Brain microvascular endothelial cell (primary cell): ENCODE measurements at places on chromosomes 4 and X.

- DNase-seq, result peak; percentile 13
Measured at GRCh38 chrX:45274576-45274975, 73.9 kb upstream of the DIPK2B start.

DNA sequence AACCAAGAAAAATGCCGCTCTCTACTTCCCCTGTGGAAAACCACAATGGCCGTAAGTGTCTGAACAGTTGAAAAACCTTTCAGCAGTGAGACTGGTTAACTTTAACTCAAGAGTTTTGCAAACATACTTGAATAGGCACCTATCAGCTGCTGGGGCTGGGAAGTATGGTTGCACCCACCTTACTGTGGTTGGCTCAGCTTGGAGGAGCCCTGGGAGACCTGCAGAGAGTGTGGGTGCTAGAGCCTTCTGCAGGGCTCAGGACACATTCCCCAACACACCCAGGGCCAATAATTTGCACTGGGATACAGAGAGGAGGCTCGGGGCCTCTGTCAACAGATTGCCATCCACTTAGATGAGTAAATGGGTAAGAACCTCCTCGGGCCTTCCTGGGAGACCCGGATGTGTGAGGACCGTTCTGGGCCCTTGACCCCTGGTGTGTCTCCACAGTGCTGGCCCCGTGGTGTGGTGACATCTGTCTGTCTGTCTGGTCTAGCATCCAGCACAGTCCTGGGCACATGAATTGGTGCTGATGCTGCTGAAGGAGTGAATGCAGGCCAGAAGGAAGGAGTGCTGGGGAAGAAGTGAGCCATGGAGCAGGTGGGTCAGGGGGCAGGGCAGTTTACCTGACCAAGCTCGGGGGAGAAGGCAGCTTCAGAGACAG, 46.5 kb downstream of the MAGEA1 start:
- DNase-seq, result no peak

GRCh38 chr4:139266583-139267257, 13.3 kb downstream of the MGARP start:
- DNase-seq, result peak; percentile 68

DNA sequence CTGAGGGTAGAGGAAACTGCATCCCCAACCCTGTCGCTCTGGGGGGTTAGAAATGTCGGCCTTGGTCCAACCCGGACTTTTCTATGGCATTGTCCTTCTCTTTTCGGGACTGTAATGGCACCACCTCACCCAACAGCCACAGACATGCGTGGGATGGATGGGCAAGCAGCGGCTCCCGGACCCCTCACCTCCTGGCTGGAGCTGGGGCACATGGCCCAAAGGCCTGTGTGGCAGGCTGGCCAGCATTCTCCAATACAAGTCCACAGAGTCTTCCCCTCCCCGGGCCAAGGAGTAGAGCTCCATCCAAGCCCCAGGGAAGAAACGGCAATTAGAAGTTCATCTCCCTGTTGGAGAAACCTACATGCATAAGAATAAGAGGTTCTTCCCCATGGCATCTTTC, 142.9 kb downstream of the NR3C2 start:
- DNase-seq, result no peak

- DNase-seq, result no peak
Measured at GRCh38 chr4:39543034-39543433, 15.8 kb upstream of the UGDH start.

- DNase-seq, result no peak
Measured at GRCh38 chr4:187184508-187184907, 460.9 kb upstream of the FAT1 start.

DNA sequence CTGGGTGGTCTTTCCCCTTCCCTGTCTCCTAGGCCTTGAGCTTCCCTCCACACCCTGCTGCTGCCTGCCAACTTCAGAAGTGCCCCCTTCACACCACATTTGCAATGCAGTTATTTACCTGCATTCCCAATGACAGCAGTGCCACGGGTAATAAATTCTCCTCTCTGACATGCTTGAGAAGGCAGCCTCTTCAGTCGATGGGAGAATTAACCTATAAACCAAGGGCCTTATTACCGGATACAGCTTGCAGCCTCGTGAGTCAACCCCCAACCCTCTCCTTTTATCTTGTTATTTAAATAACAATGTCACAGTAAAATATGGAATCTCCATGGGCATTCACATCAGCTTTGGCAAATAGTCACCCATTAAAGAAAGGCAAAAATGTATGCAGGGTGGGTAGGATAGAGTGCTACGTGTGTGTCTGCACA, 34.7 kb upstream of the LGI2 start:
- no peak for DNase-seq

DNA sequence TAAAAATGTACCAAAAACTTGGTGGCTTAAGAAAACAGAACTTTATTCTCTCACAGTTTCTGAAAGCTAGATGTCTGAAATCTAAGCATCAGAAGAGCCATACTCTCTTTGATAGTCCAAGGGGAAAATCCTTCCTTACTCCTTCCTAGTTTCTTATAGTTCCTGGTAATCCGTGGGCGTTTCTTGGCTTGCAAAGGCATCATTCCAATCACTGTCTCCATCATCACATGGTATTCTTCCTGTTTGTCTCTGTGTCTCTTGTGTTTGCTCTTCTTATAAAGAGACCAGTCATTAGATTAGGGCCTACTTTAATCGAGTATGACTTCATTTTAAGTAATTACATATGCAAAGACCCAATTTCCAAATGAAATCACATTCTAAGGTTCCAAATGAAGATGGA, 118.9 kb upstream of the FSTL5 start:
- no peak for DNase-seq

DNA sequence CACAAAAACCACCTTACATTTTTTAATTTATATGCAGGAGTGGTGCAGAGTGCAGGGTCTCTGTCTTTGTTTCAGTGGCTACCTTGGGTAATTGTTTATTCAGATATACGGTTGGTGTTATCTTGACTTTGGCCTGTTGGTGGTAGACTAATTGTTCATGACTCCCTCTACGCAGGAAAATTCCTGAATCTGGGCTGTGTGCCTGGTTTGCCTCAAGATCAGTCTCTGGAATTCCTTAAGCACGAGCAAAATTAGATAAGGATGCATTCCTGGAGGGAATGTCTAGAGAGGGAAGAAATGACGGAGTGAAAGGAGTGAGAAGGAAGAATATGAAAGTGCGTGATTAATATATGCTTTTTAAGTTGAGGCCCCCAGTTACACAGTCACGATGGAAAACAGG, 576.9 kb upstream of the PCDH10 start:
- DNase-seq, result peak; percentile 9

- DNase-seq, result no peak
Measured at GRCh38 chr4:119521268-119521667, 107.3 kb downstream of the PDE5A start.

DNA sequence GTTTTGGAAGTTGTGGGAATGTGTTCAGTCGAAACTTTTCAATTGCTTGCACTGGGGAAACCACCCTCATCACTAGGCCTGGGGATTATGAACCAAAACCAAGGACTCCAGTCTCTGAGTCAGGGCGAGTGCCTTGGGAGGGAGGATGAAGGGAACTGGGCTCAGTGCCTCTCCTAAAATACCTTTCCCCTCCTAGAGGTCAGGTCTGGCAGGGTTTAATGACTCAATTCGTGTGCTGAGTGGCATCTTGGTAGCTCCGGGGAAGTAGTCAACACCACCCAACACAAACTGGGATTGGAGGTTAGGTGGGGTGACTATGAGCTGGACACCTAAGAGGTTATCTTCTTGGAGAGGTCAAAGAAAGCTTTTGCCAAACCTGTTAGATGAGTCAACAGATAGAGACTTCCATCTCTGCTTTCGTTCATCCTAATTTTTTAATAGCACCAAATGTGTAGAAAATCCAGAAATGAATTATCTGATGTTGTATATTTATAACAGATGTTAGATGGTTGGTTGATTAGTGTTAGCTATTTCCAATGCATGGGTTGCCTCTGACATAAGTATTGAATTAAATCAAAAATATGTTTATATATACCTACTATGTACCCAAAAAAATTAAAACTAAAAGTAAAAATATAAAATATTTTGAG, 202.8 kb downstream of the SHROOM3 start:
- DNase-seq, result no peak

- no peak for DNase-seq
Measured at GRCh38 chr4:188214861-188215260, 75.6 kb downstream of the TRIML1 start.

DNA sequence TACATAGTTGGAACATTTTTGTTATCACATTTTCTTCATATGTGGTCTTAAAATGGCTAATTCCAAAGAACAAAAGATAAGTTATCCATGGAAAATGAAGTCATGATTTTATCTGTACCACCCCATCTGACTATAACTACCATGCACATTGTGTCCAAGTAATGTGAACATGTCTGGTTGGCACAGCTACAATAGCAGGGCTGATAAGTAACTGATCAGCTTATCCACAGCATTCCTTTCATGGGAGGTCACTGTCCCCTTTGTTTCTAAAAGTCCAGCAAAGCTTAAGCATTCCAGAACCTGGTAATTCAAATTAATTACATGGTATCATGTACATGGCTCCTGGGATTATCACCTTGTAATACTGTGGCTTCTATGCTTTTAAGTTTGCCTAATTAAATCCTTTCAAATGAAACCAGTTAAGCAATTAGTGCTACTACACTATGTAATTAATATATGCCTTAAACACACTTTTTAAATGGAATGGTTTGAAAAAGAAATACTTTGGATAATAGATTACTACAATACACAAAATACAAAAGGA, 21.1 kb upstream of the SORBS2 start:
- peak; percentile 87 for DNase-seq

- no peak for DNase-seq
Measured at GRCh38 chrX:118038614-118039365, 77.8 kb downstream of the KLHL13 start.

- peak; percentile 54 for DNase-seq
Measured at GRCh38 chr4:140176735-140177134, 22.8 kb upstream of the MAML3 start.

DNA sequence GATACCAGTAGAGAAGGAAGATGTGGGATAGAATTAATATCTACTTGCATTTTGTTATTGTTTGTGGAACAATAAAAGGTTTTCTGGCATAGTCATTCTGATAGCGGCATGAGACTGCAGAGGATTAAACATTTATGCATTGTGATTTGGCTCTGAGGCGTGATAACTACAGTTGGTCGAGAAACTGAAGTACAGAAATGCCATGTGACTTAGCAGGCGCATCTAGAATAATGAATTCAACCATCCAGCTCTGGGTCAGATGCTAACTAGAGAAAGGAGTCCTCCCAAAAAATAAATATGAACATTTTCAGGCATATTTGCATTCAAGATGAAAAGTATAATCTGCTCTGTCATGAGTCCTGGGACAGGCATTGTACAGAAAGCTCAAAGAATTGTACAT, 62.8 kb downstream of the CCSER1 start:
- no peak for DNase-seq

- no peak for DNase-seq
Measured at GRCh38 chr4:100591161-100591876, 73.5 kb upstream of the EMCN start.

DNA sequence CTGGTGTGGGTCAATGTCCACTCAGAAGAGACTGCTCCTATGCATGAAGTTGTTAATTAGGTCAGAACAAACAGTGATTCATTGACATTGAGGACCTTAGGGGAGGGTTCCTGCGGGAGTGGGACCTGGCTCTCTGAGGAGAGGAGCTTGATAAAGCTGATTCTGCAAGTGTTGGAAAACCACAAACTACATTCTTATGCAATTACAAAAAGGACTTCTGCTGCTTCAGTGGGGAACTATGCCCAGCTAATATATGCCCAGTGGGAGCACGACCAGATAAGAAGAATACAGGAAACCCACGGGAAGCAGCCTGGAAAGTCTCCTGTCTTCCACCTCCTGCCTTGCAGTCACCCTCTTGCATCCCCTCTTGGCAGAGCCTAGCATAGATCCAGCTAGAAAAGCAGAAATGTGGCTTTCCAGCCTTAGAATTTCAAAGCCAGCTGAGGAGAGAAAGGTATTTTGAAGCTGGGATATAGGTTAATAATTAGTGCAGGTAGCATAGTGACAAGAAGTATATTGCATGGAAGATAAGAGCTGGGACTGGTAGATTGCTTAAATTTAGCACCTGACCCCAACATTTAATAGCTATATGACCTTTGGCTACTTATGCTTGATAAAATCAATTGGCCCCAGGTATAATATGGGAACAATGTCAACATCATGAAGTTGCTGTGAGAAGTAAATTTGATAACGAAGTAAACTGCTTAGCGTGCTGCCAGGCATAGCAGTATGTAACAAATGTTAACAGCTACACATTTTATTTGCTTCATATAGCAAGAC, 34.9 kb upstream of the UGT8 start:
- peak; percentile 17 for DNase-seq

GRCh38 chr4:137892134-137892533, 350.0 kb downstream of the SLC7A11 start:
- DNase-seq, result no peak

DNA sequence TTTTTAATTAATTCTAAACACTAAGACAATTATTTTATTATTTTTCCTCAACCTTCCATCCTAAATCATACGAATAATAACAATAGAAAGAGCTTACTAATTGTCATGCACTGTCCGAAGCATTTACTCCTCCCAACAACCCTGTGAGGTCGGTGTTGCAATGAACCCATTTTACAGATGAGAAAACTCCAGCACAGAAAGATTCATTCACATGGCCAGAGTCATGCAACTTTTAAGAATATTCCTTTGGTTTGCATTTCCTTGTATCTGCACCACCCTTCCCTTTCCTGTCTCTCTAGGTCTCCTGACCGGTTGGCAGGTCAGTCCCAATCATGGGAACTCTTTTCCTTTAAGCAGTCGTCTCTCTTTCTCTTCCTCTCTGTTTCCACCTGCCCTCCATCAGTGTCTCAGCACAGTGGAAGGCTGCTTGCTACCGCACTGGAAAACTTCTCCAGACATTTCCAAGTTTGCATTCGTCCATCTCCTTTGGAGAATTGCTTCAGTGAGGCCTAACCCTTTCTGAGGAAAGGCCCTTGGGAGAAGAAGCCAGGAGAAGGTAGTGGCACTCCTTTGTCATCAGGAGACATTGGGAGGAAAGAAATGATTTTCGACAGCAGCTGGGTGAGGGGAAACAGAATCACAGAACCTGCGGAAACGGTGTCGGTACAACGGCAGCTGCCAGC, 1.9 kb upstream of the TMSB4X start:
- no peak for DNase-seq

GRCh38 chrX:64850371-64851082, 125.7 kb downstream of the ZC4H2 start:
- no peak for DNase-seq

- DNase-seq, result no peak
Measured at GRCh38 chrX:39728025-39728424, 369.7 kb downstream of the BCOR start.

DNA sequence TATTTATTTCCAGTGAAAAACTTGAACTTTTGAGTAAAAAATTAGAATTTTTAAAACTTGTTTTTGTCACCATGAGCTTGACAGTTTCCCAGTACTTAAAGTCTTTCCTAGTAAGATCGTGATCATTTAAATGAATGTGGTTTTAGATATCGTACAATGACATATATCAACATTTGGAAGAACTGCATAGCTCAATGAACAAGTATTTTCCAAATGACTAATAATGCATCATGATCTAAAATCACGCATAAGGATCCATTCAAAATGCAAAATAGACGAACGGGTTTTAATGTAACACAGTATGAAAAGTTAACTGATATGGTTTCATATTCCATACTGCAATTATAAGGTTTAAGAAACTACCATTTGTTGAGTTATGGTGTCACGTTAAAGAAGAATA, 4.1 kb upstream of the NDNF start:
- DNase-seq, result no peak
